ENCODE measurements at places on chromosomes 1 and 21.

- no peak for DNase-seq
Observed at GRCh38 chr1:29392036-29392435, 155.7 kb downstream of the PTPRU start.

DNA sequence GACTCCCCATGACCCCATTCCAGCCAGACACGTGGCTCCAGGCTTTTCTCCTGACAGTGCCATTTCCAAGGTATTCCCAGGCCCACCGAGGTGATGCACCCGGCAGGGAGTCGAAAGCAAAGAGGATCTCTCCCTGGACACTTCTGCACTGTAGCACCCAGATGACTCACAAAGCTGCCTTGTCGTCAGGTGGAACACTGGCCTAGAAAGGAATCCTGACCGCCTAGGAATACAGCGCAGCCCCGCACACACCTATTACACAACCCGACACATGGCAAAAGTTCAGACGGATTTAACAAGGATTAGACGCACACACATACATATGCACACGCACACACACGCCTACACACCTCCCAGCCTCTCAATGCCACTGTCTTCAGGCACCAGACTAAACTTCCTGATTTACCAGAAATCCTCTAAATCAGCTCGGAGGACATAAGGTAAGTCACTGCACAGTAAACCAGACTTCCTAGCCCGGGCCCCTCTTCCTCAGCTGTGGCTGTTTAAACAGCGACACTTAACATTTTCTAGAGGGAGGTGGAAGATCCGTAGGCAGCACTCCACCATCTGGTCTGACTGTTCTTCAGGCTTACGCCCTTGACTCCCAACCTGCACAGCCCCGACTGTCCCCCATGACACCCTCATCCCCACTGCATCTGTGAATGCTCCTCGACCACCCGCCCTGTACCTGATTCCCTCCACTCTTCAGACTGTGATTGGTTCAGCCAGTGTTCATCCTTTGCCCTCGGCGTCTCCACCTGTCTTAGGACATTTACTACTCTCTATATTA lies 12.7 kb downstream of the FAM89A start:
- DNase-seq: no peak

- no peak for DNase-seq
Observed at GRCh38 chr1:167777269-167777650, 55.5 kb downstream of the MPZL1 start.

DNA sequence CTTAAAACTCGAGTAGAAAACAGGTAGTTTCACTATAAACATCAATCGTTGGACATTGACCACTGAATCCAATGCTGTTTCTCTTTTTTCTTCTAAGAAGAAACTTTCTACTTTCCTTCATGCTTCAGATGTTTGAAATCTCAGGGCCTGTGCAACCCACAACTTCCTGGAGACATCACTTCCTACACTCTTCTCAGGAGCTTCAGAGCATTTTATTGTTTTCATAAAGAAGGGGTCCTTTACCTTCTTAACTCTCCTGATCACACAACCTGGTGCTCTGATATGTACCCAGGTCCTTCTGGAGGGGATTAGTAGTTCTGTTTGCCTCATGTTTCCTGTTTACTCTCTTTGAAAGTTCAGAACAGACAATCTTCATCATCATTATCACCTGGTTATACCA lies 113.0 kb upstream of the VAV3 start:
- no peak for DNase-seq

- no peak for DNase-seq
Observed at GRCh38 chr1:88736633-88737248, 52.7 kb downstream of the PKN2 start.

DNA sequence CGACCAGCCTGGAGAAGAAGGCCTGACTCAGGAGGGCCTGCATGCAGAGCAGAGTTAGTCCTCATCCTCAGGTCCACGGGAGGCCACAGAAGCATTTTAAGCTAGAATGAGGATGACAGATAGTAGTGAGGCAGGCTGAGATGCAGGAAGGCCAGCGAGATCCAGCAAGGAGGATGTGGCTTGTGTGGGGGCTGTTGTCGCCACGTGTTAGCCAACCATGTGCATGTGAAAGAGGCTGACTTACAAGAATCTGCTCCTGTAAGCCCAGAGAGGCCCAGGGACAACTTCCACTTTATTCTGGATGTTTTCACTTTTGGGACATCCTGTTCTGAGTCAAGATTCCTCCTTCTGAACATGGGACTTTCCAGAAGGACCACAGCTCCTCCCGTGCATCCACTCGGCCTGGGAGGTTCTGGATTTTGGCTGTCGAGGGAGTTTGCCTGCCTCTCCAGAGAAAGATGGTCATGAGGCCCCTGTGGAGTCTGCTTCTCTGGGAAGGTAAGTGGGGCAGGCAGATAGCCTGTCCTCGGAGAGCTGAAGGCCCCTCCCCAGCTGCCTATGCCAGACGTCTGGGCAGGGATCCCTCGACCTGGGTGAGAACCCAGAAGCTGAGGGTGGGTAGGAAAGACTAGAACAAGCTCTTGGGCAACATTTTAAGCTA lies at the start of gene SLAMF8:
Gene SLAMF8, plus strand, starts transcription at position 433 of the 661 bp plus-strand sequence. Its CDS starts 26 bp downstream, at position 459.
- DNase-seq: peak; percentile 4

DNA sequence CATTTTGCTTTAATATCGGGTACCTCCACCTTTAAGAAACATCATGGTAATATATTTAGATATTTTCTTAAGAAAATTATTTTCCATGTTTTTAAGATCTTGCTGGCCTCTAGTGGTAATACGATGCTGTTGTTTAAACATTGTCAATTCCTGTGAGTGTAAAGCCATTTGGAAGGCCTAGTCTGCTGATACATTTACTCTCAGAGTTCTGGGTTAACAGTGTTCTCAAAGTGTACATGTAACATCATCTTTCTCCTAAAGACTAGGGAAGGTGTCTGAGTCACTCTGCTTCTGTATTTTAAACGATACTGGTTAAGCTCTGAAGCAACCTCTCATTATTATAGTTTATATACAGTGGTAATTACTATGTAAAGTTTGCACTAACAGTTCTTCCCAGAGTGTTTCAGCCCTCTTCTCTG lies 189.1 kb downstream of the RASAL2 start:
- no peak for DNase-seq

DNA sequence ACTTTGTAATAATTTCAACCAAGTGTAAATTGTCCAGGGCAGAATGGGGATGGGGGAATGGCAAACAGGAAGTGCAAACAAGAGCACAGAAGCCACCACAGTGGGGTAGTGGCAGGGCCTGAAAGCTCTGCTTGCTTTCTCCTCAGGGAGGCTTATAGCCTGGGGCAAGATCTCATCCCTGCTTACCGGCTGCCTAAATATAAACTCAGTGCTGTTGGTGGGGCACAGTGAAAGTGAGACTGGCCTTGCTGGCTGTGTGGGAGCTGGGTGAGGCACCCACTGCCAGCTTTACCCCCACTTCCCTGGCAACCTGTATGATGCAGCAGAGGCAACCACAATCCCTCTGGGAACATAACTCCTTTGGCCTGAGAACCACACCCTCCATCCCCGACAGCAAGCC lies 15.2 kb downstream of the STYXL2 start:
- no peak for DNase-seq

- DNase-seq: no peak
Observed at GRCh38 chr1:191034132-191034531, 556.5 kb upstream of the BRINP3 start.

GRCh38 chr1:10507111-10507879 lies 32.5 kb downstream of the PEX14 start:
- no peak for DNase-seq

- peak; percentile 41 for DNase-seq
Observed at GRCh38 chr1:203320591-203321272, 15.4 kb downstream of the BTG2 start.

GRCh38 chr1:160377585-160378206 lies 10.8 kb downstream of the NHLH1 start:
- no peak for DNase-seq

DNA sequence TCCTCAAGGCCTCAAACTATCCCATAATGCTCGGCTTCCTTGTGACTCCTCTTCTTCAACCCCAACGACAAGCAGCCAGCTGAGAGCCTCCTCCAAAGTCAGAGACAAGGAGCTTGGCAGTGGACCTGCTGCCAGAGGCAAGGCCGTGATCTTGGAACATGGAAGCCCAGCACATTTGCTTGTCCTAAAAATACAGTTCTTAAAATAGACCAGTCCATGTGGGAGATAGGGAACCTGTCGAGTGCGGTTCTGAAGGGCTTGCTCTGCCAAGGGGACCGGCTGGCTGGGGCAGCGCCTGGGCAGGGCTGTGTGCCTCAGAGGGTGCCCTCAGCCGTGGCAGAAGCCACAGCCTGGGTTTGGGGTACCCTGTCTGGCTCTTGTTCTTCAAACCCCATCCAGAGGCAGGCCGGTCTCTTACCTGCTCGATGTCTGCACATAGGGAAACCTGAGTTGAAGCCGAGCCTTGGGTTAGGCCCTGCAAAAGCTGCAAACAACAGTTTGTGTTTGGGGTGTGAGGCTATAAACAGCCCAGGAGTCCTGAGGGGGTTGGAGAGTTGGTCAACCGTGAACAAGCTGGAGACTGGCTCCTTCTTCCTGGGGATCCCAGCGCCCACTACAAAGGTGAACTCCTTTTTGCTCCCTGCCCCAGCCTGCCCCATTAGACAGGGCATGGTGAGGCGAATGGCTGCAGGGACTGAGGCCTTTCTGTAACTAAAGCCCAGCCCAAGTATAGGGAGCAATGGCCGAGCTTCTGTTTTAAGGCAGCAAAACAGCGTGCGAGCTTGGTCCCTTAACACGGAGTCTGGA lies 228.8 kb downstream of the CAMTA1 start:
- DNase-seq: no peak

DNA sequence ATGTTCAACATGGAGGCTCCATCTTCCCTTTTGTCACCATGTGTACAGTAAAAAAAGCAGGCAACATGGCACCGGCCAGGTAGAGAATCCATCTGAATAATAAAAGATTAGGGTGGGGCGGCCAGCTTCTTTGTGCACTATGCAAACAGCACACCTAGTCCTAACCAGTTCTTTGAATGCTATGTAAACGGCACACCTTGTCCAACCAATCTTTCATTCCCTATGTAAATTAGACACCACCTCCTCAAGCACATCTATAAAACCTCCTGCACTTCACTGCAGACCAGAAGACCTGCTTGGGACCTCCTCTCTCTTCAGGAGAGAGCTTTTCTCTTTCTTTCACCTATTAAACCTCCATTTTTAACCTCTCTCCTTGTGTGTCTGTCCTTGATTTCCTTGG lies 28.2 kb downstream of the TFB2M start:
- no peak for DNase-seq

GRCh38 chr1:154223621-154224020 lies 2.9 kb downstream of the UBAP2L start:
- no peak for DNase-seq

GRCh38 chr1:19485362-19486187 lies at the start of gene CAPZB:
CAPZB (minus strand) TSS chr1:19485539; CDS start chr1:19485438, 101 bp downstream.
- DNase-seq: peak; percentile 86

GRCh38 chr1:228437424-228437962 lies 20.8 kb upstream of the TRIM17 start:
- no peak for DNase-seq

GRCh38 chr1:6803357-6803756 lies 18.1 kb downstream of the CAMTA1 start:
- no peak for DNase-seq

DNA sequence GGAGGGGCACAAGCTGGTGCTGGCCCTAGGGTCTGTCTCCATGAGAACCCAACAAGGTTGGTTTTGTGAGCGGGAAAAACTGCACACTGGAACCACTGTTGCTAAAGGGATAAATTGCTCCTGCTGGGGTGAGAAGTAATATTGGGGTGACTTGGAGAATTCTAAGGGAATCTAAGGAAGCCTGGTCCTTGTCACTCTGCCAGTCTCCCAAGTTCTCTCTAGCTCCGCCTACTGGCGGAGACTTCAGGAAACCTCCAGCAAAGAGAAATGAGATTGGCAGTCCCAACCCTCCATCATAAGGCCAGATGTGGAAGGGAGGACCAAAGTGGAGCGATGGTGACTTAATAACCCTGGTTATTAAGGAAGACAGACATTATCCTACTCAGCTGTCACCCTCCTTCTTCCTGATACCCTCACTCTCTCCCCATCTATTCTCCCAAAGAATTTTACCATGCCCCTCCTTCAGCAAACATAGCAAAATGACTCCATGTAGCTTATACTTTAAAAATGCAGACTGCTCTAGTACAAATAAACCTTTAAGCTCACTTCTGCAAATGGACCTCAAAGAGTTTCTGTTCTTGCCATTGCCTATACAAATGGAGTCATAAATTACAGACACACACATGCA lies 2.7 kb downstream of the LCE1F start:
- no peak for DNase-seq

GRCh38 chr1:60696512-60696911 lies 385.8 kb upstream of the NFIA start:
- DNase-seq: no peak

DNA sequence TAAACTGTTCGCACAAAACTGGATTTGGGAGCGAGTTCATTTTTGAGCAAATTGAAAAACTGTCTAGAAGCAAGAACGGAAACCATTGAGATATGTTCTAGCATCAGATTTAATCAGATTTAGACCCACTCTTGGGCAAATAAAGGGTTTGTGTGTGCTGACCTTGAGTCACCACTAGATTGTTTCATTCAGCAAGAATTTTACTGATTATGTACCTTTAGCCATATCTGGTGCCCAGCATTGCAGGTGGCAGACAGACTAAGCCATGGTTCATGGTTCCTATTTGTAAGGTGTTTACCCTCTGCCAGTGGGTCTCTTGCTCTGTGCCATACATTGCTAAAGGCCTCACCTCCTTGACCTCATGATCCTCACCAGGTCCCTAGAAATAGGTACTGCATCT lies 1.4 kb downstream of the NUDC start:
- DNase-seq: no peak

- DNase-seq: no peak
Observed at GRCh38 chr1:9231648-9232332, 2.8 kb upstream of the H6PD start.

DNA sequence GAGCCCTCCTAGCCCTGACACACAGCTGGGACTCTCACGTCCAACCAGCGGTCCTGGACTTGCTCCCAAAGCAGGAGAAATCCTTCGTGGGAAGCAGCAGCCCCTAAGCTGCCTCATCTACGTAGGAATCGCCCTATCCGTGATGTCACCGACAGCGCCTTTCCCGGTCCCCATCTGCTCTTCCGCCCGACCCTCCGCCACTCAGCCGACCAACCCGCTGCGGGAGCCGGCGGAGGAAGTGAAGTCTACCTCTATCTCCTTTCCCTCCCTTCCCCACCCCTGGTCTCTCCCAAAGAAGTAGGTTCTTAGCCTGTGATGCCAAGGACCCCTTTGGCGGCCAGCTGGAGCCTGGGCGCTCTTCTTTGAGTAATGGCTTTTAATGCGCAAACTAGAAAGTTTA lies 272.1 kb downstream of the FAM72C start:
- DNase-seq: no peak

DNA sequence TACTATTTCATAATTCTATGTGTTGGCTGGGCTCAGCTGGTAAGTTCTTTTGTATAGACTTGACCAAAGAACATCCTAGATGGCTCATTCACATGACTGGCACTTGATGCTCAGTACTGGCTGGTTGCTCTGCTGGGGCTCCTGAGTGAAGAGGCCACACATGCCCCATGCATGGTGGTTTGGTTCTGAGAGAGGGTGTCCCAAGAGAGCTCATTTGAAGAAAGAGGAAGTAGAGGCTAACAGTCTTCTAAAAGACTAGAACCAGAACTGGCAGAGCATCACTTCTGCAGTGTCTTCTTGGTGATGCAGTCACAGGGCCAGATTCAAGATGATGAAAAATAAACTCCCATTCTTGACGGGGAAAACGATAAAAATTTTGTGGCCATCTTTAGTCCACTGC lies 5.2 kb upstream of the BACH1 start:
- DNase-seq: no peak

Measured in activated CD4-positive, CD25-positive, alpha-beta regulatory T cell treated with anti-CD3 and anti-CD28 coated beads, Interleukin-2, amount 50 U/mL, for 16 hours (primary cell).